Upper lobe of right lung (tissue), 1 donor: ENCODE measurements at places on chromosomes 7 and 10.

GRCh38 chr10:100987685-100988049, 324 bp downstream of the TWNK start:
- DNase-seq, result no peak

GRCh38 chr10:89138755-89139490, 68.2 kb downstream of the CH25H start:
- no peak for DNase-seq

GRCh38 chr7:83449781-83450180, 199.2 kb downstream of the SEMA3E start:
- DNase-seq, result no peak

DNA sequence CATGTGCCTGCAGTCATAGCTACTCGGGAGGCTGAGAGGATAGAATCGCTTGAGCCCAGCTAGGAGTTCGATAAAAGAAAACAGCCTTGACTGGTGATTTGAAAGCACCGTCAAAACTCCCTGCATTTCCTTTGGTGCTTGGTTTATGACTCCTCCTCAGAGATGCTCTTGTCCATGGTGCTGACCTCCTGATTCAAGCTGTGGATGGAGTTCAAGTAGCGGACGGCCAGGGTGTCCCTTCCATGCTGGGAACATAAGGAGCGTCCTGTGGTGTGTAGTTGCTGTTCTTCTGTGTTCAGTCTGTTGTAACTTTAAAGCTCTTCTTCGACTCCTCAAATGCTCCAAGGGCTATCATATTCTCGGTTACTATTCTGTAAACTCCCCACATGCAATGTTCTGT, 382.5 kb upstream of the KIAA1217 start:
- DNase-seq, result no peak

DNA sequence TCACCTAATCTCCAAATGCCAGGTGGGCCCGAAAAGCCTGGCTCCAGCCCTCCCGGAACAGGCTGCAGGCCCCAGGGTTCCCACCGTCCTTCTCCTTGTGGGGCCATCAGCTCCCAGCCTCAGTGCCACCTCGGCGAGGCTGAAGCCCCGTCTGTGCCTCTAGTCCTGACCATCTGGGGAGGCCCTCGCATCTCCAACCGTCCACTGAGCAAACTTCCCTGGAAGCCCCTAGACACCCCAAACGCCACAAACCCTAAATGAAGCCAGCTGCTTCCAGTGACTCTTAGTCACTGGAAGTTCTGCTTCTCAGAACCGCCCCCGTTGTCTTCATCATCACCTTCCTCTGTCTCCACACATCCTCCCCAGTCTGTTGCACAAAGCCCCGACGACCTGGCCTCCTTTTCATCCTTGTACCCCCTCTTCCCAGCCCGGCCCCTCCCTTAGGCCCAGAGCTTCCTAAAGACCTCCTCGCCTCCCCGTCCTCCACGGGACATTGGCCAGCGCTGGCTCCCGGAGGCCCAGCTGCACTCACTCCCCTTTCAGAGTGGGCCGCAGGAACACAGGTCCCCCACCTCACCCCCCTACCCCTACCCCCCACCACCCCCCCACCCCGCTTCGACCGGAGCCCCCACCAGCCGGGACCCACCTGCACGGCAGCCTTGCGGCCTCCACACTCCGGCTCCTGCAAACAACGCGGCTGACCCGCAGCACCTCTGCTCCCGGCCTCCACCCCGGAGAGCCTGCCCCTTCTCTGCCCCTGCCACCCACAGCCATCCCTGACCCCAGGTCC, 1.1 kb upstream of the DIP2C start:
- no peak for DNase-seq

- DNase-seq, result no peak
Observed at GRCh38 chr7:37728747-37729146, 45.2 kb downstream of the GPR141 start.

- DNase-seq, result no peak
Observed at GRCh38 chr7:105096306-105096705, 82.3 kb downstream of the KMT2E start.

- DNase-seq, result no peak
Observed at GRCh38 chr10:109963439-109963838, 40.1 kb upstream of the XPNPEP1 start.

GRCh38 chr7:154960063-154960790, 42.7 kb downstream of the PAXIP1 start:
- DNase-seq, result no peak

DNA sequence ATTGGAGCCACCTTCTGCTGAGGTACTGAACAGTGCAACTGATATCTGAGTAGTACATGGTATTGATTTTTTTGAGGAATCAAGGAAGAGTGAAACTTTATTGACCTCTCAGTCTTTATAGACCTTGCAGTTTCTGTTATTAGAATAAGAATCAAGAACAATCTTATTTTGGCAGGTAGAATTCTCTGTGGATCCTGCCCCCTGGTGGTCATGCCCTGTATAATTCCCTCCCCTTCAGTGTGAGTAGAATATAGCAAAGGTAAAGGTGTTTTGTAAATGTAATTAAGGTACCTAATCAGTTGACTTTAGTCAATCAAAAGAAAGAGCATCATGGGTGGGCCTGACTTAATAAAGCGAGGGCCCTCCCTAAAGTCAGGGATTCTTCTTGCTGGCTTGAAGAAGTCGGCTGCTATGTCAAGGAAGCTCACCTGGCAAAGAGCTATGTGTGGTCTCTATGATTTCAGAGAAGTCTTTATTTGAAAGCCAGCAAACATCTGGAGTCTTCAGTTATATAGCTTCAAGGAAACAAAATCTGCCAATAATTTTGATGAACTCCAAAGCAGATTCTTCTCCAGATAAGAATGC, 142.8 kb downstream of the LSM5 start:
- DNase-seq, result no peak

DNA sequence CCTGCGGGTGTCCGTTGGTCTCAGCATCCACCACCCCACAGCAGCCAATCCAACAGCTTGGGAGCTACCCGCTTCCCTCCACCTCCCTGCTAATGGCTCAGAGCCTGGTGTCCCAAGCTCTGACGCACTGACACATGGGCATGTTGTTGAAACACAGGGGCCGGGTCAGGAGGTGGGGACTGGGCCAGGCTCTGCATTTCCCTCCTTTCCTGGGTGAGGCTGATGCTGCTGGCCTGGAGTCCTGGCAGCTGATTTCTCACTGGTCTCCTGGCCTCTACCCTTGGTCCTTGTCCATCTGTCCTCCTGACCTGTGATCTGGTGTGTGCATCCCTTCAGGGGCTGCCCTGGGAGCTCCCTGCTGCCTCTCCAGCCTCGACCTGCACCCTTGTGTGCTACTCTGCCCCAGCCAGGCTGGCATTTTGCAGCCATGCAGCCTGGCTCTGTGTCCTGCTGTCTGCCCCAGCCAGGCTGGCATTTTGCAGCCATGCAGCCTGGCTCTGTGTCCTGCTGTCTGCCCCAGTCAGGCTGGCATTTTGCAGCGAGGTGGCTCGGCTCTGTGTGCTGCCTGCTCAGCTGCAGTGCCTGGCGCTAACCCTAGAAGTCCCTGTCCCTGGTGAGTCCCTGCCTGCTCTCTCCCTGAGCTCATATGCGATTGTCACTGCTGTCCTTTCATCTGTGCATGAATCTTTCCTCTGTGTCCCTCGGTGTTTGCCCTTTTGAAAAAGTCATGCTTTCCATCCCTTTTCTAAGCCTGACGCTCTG, 14.0 kb downstream of the AMZ1 start:
- DNase-seq, result no peak

DNA sequence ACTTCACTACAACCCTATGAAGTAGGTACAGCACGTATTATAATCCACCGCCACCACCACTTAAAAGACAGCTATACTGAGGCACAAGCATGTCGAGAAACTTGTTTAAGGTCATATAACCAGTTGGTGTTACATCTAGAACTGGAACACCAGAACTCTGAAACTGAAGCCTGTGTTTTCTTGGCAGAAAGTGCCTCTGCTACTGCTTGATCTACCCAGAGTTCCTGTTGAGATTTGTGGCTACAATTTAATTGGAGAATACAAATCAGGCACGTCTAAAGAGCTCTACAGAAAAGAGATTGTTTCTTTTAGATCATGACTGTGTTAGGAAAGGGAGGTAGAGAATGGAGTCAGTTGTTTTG, 4.3 kb upstream of the ADD3 start:
- DNase-seq, result no peak

- no peak for DNase-seq
Observed at GRCh38 chr7:37671876-37672275, 11.7 kb upstream of the GPR141 start.

DNA sequence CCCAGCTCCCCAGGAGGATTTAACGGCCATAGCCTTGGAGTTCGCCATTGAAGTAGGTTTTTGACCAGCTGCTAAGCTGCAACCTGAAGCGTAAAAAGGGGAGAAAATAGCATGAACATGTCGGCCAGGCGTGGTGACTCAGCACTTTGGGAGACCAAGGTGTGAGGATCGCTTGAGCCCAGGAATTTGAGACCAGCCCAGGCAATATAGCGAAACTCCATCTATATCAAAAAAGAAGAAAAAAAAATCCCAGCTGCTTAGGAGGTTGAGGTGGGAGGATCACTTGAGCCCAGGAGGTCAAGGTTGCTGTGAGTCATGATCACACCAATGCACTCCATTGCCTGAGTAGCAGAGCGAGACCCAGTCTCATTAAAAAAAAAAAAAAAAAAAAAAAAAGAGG, 32.2 kb upstream of the MCU start:
- no peak for DNase-seq

DNA sequence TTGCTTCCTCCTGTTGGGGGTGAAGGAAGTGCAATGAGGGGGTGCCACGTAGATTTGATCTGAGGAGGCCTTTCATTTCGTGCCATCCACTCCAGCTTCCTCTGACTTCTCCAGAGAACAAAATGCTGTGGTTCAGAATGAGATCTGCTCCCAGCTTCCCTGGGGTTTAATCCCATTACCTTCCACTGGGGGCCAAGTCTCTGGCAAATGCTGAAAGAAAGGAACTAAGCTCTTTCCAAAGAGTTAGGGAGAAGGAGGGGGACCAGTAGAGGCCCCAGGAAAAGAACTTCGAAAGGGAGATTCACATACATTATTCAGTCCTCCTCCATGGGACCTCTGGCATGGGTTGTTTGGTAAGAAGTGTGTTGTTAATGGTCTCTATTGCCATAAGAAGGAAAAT, 727.0 kb downstream of the TYW1 start:
- DNase-seq, result no peak

GRCh38 chr7:25739143-25739542, 412.9 kb upstream of the NFE2L3 start:
- no peak for DNase-seq

DNA sequence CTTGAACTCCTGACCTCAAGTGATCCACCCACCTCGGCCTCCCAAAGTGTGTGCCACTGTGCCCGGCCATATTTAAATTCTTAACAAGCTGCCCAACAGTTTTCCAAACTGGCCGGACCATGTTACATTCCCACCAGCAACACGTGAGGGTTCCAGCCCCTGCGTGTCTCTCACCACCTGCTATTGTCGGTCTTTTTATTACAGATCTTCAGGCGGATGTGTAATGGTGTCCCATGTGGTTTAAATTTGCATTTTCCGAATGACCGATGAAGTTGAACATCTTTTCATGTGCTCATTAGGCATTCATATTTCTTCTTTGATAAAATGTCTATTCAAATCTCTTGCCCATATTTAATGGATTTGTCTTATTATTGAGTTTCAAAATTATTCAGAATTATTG, 11.5 kb downstream of the ELFN1 start:
- no peak for DNase-seq

DNA sequence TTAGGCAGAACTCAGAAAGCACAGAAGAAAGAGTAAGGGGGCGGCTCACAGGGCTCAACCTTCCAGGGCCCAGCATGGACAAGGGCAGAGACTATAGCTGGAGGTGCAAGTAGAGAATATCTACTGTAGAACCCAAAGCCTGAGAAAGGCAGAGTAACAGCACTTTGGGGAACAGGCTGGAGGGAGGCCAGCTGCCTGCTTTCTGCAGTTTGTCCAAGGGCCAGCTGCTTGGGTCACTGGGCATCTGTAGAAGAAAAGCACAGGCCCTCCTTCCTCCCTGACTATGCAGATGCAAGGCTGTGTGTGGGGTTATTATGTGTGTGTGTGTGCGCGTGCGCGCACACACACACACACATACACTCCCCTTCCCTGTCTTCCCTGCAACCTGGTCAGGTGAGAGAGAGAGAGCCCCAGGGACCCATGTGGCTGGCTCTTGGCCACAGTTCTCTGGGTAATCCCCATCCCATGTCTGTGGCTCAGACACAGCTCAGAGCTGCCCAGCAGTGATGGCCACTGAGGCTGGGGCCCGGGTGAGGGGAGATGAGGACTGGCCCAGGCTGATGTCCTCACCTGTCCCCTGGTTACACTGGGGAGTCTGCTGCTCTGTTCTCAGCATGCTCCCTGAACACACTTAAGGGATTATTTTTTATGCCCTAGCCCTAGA, 9.0 kb downstream of the ADRA2A start:
- DNase-seq, result no peak

DNA sequence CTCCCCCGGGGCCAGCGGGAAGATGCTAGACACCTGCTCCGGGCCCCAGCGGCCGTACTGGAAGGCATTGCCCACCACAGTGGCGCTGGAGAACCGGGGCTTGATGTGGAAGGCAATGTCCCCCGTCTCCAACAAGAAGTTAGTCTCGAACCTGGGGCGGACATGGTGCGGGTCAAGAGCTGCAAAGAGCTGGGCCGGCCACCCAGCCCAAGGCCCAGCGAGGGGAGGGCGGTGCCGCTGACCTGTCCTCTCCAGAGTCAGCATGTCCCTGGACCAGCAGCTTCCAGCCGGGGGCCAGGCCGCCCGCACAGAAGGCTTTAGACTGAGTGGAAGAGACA, 551 bp downstream of the GRIFIN start:
- DNase-seq, result peak; percentile 62

DNA sequence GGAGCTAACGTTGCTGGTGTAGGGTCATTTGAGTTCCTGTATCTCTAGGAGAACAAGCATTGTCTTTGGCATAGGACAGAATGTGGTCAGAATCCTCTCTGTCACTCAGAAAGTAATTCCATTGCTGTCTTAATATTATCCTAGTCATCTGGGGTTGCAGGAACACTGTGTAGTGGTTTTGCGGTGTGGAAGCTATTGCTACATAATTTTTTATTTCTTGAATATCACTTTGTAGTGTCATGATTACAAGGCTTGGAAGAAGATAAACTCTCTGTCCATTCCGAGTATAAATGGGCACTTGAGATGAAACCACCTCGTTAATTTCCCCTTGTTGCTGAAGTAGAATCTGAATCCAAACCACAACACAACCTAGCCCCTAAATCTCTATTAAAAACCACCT, 919.2 kb downstream of the LRMDA start:
- DNase-seq, result no peak

GRCh38 chr7:143329471-143330170, 13.7 kb downstream of the CLCN1 start:
- no peak for DNase-seq

DNA sequence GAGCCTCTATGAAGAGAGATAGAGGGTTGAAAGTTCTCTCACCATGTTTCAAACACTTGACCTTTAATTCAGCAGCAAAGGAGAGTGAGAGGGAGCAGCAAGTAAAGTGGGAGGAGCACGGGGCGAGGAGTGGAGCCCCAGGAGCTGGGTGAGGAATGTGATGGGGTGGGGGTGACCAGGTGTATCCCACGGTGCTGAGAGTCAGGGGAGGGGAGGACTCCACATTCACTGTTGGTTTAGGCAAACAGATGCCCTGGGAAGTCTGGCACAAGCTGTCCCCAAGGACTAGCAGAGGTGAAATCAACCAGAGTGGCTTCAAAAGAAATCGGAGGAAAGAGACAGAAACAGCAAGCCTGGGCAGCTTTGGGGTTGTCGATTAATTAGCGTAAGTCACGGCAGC, 101.8 kb upstream of the PITRM1 start:
- no peak for DNase-seq

GRCh38 chr7:98970016-98970615, 91.8 kb downstream of the TRRAP start:
- peak; percentile 45 for DNase-seq

GRCh38 chr7:91137153-91137787, 127.0 kb upstream of the FZD1 start:
- no peak for DNase-seq

- DNase-seq, result no peak
Observed at GRCh38 chr10:30527623-30528428, 93.8 kb downstream of the MAP3K8 start.
